ENCODE measurements at places on chromosomes 16 and 17.
A peak's percentile ranks its signal among the peaks of the same experiment; 100 is the strongest.

DNA sequence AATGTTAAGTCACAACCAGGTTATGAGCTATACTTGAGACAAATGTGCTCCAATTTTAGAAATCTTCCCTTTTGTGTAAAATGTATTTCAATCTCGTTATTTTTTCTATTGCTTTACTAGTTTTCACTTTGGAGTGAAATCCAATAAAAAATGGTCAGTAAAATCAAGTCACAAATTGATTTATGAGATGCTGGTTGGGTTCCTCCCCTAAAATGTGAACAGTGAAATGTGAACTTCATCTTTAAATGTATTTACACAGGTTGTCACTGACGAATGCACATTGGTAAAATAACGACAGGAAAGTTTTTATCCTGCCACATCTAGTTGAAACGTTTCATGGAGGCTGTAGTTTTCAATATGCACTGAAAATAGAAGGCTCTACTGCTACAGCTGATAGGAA, 55.5 kb downstream of the COX10 start:
- DNase-seq: no peak

DNA sequence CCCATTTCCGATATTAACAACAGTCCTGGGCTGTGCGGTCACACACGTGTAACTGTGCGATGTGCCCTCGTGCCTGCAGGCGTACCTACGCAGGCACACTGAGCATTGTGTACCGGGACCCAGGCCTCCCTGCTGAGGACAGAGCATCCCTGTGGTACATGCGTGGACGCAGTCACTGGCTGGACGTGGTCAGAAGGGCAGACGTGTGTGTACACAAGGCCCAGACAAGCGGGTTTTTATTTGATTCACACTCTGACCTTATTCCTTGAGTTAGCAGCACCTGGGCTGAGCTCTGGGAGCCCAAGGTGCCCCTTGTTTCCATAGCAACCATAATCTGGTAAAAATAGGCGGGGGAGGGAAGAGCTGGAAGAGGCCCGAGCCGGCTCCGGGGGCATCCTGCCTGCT, 19.5 kb downstream of the RAP1GAP2 start:
- DNase-seq: no peak

GRCh38 chr17:19729900-19730299, 13.5 kb upstream of the SLC47A2 start:
- no peak for DNase-seq

DNA sequence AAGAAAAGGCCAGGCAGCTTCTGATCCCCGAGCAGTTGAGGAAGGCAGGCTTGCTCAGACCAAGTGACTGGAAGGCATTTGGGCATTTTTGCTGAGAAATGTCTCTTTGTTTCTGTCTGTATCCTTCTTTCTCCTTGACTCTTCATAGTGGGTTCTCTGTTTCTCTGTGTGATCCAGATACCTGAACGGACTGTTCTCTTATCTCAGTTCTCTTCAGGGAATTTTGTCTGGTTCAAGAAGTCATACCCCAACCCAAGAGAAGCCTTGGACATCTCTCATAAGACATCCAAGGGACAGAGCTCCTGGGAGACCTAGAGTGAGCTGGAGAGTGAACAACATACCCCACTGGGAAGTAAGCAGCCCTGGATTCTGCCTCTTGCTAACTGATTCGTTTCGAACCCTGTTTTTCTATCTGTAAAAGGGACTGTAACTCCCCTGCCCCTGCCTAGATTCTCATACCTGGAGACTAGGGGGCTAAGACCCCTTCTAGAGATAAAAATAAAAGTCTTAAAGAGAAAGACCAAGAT, 541 bp downstream of the CCL3 start:
- no peak for DNase-seq

GRCh38 chr16:11167581-11167980, 88.4 kb downstream of the SOCS1 start:
- no peak for DNase-seq

DNA sequence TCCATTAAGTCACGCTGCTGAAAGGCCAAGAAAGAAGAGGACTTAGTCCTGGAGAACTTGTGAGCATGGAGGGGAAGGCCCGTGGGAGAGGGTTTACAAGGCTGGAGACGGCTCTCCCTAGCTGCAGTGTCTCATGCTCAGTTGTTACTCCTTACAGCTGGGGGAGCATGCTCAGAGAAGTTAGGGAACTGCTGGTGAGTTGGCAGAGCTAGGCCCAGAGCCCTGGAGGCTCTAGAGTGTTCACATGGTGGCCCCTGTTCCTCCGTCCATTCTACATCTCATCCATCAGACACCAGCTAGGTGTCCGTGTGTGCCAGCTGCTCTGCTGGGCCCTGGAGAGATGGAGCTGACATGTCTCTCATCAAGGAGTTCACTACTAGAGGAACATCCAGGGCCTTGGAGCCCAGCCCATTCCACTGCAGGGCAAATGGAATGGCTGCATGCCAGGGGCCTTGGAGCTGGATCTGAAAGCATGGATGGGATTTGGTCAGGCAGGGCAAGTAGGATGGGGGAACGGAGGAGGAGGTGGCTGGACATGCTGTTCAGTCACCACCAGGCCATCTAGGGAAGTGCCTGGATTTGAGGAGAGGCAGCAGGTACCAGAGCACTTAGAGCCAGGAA, 6.3 kb downstream of the XYLT2 start:
- DNase-seq: no peak

GRCh38 chr16:3401719-3402397, 843 bp downstream of the ZNF174 start:
- DNase-seq: peak; percentile 33

DNA sequence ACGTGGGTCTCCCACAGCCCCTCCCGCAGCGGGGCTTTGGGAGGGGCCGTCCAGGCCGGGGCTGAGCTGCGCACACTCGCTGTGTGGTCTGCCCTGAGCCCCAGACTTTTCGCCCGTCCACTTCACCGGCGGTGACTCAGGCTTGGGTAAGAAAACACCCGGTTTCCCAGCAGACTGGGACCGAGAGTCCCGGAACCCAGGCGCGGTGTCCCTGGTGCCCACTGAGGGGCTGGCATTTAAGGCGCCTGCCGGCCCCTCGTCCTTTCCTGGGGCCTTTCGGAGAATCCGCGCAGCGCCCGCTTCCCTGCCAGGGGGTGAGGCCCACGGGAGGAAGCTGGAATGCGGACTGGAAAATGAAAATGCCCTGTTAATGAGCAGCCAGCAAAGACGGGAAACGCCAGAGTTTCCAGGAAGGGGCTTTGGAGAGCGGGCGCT, 100.3 kb downstream of the C16orf95 start:
- no peak for DNase-seq

DNA sequence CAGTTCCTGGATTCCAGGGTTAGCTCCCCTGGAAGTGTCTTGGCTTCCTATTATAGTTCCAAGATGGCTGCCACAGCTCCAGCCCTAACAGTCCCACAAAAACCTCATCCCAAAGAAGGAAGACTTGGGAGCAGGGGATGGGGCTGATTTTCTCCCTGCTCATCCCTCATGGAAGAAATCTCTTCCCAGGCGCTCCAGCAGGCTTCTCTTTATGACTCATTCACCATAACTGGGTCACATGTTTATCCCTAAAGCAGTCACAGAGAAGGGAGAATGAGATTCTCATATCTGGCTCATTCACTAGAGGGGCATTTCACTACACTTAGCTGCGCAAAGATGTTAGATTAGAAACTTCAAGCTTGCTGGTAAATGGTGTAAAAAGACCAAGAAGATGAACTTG, 206.5 kb upstream of the IRX3 start:
- DNase-seq: no peak

DNA sequence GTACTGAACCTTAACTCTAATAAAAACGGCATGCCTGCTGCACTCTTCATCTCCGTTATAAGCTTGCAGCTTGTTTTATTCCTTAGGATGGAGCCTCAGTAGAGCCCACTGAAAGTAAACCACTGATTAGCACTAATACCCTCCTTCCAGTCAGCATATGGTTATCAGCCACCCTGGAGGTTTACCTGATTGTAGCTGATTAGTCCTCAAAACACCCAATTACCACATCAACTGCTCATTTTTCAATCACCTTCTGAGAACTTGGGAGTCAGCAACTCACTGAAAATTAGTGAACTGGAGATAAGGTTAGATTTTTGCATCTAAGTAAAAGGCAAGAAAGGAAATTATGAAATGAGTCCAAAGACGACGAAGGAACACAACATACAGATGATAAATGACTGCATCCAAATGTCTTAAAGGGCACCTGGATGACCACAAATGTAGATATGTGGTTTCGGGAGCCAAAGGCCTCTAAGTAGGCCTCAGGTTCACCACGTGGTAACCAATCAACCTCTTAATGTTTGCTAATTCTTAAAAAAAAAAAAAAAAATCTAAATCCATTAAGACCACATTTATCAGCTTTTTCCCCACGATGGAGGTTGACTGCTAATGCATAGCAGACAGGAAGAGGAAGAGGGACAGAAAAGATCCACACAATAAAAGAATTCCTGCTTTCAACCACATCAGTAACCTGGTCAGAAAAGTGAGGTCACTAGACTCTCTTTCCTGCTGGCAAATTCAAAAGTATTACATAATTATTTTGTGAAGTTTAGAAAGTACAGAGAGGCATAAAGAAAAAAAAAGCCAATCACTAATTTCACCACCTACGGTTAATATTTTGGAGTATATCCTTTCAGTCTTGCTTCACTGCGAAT, 28.0 kb downstream of the DCUN1D3 start:
- DNase-seq: no peak

DNA sequence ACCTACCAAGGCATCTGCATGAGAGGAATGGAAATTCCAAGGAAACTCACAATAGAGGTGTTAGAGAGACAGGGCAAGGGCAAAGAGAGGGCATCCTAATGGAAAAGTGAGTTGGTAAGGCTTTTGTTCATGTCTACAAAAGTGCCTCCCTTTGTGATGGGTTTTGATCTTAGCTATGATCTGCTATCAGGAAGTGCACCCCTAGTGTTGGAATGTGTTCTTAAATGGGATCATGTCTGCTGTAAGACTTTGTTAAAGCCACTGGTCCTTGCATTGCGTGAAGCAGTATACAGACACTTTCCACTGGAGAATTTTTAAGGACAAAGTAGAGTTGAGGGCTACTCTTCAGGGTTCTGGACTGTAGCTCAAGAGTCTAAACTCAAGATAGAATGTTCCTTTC, 92.0 kb downstream of the MAP2K6 start:
- no peak for DNase-seq

Measured in WTC11 (cell line).